ENCODE measurements at places on chromosomes 5 and 9.

DNA sequence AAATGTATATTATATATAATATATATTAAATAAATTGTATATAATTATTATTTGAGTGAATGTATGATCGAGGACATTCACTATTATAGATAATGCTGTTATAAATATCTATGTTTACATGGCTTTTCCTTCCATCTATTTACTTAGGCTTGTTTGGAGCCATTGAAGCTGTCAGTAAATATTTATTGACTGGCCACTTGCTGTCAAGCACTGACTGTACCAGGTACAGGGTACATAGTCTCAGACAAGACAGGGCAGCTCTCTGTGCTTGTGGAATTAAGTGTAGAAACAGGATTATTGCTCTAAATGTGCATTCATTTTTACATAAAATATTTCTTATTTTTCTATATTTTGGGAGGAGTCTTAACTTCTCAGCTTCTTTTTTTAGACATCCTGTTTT, 16.4 kb downstream of the FAXDC2 start:
- no peak overlapping the region for H3K4me3 ChIP-seq
- H3K36me3 ChIP-seq = no peaks in the 10 kb centered on the region
- no peak overlapping the region for H3K27ac ChIP-seq
- DNase-seq = no peak

DNA sequence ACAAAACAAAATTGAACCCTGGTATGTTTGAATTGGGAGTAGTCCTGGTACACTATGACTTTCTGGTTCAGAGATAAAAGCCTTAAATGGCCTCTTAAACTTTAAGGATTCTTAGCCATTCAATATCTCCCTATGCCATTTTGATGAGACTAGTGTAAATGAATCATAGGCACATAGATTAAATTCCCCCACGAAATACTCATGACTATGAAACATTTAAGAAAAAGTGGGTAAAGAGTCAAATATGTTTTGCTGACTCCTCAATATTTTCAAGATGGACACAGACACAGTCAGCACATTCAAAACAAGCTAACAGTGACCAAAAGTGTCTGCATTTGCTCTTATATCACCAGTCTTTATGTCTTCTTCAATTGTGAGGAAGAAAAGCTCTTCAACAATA, 278.3 kb downstream of the PDE4D start:
- H3K27ac ChIP-seq = no peak overlapping the region
- DNase-seq = no peak
- peaks cover 14% of the 10 kb centered on the region for H3K36me3 ChIP-seq
- H3K27me3 ChIP-seq = peaks cover 6% of the 10 kb centered on the region
- no peak overlapping the region for H3K4me3 ChIP-seq

DNA sequence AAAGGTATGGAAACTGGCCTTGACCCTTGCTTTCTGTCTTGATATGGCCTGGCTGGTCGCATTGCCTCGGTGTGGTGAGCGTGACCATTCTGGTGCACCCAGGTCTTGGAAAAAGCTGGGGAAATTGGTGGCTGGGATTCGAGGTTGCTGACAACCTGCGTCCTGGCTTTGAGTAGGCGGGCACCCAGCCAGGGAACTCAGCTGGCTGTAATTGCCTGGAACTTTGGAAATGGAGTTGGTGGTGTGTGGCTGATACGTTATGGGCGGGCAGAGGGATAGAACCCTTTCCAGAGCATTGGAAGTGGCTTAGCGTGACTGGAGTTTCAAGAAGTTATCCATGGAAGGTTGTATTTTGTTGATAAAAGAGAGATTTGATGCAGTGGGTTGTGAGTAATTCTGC, 35.2 kb downstream of the KCNMB1 start:
- no peak for DNase-seq
- H3K27me3 ChIP-seq = peaks cover 17% of the 10 kb centered on the region
- no peak overlapping the region for H3K4me3 ChIP-seq

DNA sequence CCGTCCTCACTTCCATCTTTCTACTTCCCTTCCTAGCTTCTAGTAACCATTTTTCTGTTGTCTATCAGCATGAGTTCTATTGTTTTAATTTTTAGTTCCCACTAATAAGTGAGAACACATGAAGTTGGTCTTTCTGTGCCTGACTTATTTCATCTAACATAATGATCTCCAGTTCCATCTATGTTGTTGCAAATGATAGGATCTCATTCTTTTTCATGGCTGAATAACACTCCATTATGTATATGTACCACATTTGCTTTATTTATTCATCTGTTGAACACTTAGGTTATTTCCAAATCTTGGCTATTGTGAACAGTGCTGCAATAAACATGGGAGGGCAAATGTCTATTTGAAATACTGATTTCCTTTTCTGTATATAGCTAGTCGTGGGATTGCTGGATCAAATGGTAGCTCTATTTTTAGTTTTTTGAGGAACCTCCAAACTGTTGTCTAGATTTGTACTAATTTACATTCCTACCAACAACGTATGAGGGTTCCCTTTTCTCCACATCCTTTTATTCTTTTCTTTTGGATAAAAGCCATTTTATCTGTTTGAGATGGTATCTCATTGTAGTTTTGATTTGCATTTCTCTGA, 50.3 kb downstream of the NSD1 start:
- H3K27me3 ChIP-seq = no peaks in the 10 kb centered on the region
- DNase-seq = no peak
- H3K36me3 ChIP-seq = no peaks in the 10 kb centered on the region
- H3K27ac ChIP-seq = peak overlapping the region; percentile 18
